ENCODE measurements at places on chromosomes 1 and 21. TPM values are rescaled to one million over a fixed set of nuclear protein-coding genes. Genes with fewer than 3 reads are reported as not detected.
A peak's percentile ranks its signal among the peaks of the same experiment; 100 is the strongest.

The LCE1A gene
- polyA plus RNA-seq = not detected

The NTNG1 gene
- polyA plus RNA-seq = 7.7 TPM

The NES gene
- polyA plus RNA-seq = 44.3 TPM

The MMEL1 gene
- polyA plus RNA-seq = 8.5 TPM

The GJA9 gene
- polyA plus RNA-seq = not detected

The CR2 gene
- polyA plus RNA-seq = 0.28 TPM

The AJAP1 gene
- polyA plus RNA-seq = 2.7 TPM

The CA14 gene
- polyA plus RNA-seq = 0.41 TPM

The HEATR1 gene
- polyA plus RNA-seq = 2.9 TPM

The IFI44 gene
- 21.9 TPM for polyA plus RNA-seq

GRCh38 chr1:212256369-212256768 lies 28.8 kb upstream of the PPP2R5A start:
- H3K4me3 ChIP-seq = no peak overlapping the region
- no peaks in the 10 kb centered on the region for H3K27me3 ChIP-seq
- H3K36me3 ChIP-seq = no peaks in the 10 kb centered on the region
- no peak overlapping the region for H3K27ac ChIP-seq
- no peaks in the 10 kb centered on the region for H3K4me1 ChIP-seq
- no peak for DNase-seq

- no peaks in the 10 kb centered on the region for H3K27me3 ChIP-seq
- H3K4me3 ChIP-seq = no peak overlapping the region
- H3K4me1 ChIP-seq = no peaks in the 10 kb centered on the region
These were observed 21.8 kb downstream of the LURAP1 start for GRCh38 chr1:46224966-46225365.

DNA sequence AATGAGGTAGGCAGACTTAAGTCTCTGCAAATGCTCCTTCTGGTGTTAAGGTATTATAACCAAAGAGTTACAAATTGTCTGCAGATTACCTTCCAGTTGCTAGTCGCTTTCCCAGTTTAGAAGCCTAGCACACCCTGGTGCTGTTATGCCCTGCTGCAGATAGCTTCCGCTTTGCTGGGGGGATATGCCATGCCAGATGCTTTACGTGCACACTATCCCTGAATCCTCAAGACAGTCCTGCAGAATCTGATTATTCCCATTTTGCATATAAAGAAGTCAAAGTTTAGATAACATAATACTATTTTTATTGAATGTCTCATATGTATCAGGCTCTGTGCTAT lies 166.5 kb downstream of the DHRS3 start:
- no peak overlapping the region for H3K27ac ChIP-seq
- no peak overlapping the region for H3K4me3 ChIP-seq
- DNase-seq = no peak
- no peaks in the 10 kb centered on the region for H3K27me3 ChIP-seq

GRCh38 chr1:53590531-53591515 lies 131.6 kb downstream of the DMRTB1 start:
- H3K36me3 ChIP-seq = no peaks in the 10 kb centered on the region
- H3K27ac ChIP-seq = no peak overlapping the region
- H3K4me3 ChIP-seq = no peak overlapping the region
- H3K27me3 ChIP-seq = no peaks in the 10 kb centered on the region

- H3K36me3 ChIP-seq = no peaks in the 10 kb centered on the region
- peak; percentile 33 for DNase-seq
- no peak overlapping the region for H3K4me3 ChIP-seq
- H3K27me3 ChIP-seq = no peaks in the 10 kb centered on the region
- H3K4me1 ChIP-seq = peaks cover 17% of the 10 kb centered on the region
These were observed 3.7 kb upstream of the FABP3 start for GRCh38 chr1:31376375-31377134.

- H3K27ac ChIP-seq = no peak overlapping the region
- no peaks in the 10 kb centered on the region for H3K27me3 ChIP-seq
- H3K4me1 ChIP-seq = no peaks in the 10 kb centered on the region
- no peaks in the 10 kb centered on the region for H3K36me3 ChIP-seq
These were observed 7.0 kb downstream of the LRRC3 start for GRCh38 chr21:44462086-44462833.

- no peaks in the 10 kb centered on the region for H3K27me3 ChIP-seq
- no peak overlapping the region for H3K4me3 ChIP-seq
- H3K4me1 ChIP-seq = no peaks in the 10 kb centered on the region
- H3K27ac ChIP-seq = peak overlapping the region; percentile 80
- H3K36me3 ChIP-seq = no peaks in the 10 kb centered on the region
- no peak for DNase-seq
These were observed 53.8 kb downstream of the NGF start for GRCh38 chr1:115284209-115284608.

DNA sequence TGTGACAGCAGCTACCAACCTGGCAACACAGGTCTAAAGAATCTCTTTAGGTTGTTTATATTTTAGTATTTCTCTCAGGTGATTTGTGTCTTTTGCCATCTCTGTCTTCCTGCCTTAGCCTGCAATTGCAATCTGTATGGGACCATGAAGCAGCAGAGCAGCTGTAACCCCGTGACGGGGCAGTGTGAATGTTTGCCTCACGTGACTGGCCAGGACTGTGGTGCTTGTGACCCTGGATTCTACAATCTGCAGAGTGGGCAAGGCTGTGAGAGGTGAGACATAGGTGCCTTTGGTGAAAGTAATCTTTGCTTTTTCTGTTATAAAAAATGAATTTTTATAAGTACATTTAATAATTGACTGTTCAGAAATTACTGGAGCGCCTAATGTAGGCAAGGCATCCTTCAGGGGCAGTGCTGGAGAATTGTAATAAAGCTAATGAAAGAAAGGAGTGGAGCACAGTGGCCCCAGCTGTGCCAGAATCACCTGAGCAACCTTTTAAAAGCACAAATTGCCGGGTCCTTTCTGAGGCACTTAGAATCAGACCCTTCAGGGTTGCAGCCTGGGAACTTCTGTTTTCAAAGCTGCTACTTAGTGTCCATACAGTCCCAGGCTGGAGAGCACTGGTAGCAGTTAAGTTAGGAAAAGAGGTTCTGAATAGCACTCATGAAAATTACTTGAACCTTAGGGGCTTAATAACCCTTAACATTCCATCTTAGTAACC lies 60.6 kb upstream of the LAMC2 start:
- DNase-seq = no peak
- H3K27ac ChIP-seq = no peak overlapping the region
- H3K36me3 ChIP-seq = peaks cover 64% of the 10 kb centered on the region

DNA sequence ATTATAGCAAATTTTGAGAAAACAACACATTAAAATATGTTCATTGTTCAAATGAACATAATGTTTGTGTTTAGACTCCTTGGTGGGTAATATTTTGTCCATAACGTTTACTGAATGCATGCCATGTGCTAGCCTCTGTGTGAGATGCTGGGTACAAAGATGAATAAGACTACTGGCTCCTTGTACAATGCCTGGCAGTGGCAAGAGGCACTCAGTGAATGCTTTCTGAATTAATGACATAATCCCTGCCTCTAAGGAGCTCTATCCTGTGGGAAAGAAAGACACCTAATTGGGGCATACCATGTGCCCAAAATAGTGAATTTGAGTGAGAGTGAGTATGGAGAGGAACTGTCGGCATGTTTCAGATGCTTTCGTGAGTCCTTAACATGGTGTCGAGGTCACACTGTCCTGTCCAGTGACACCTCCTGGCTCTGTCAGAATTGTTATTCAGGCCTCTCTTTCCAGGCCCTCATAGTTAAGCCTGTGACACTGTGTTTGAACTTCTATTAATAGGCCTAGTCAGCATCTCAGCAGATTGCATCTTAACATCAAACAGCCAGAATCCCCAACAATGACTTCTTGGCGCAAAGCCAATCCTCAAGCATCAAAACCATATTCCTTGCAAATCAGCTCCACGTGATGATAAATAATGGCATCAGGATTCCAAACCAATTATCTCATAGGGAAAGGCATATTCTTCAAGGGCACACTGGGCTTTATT lies 32.8 kb upstream of the S1PR1 start:
- DNase-seq = no peak
- no peak overlapping the region for H3K4me3 ChIP-seq
- H3K27me3 ChIP-seq = no peaks in the 10 kb centered on the region
- H3K36me3 ChIP-seq = no peaks in the 10 kb centered on the region
- H3K27ac ChIP-seq = no peak overlapping the region
- H3K4me1 ChIP-seq = no peaks in the 10 kb centered on the region

GRCh38 chr21:34580181-34580700 lies 34.7 kb downstream of the RCAN1 start:
- no peak overlapping the region for H3K27ac ChIP-seq
- DNase-seq = no peak
- no peaks in the 10 kb centered on the region for H3K4me1 ChIP-seq
- H3K36me3 ChIP-seq = no peaks in the 10 kb centered on the region

- no peak for DNase-seq
- no peaks in the 10 kb centered on the region for H3K36me3 ChIP-seq
- H3K4me1 ChIP-seq = no peaks in the 10 kb centered on the region
These were observed 63.3 kb downstream of the FGGY start for GRCh38 chr1:59360170-59360569.

DNA sequence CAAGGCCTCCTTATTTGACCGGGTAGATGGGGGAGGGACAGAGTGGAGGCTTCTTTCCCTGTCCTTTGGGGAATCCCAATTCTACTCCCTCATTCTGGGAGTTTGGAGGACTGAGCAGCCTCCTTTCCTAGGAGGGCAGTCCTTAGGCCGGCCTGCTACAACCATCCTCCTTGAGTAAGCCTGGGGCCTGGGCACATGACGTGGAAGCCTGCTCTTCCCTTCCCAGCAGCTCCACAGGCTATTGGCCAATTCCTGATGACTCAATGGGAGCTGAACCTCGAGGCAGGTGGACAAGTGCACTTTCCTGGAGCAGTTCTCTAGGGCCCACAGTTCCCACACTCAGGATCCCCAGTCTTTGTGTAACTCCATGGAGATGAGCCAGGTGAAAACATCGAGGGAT lies 3.1 kb downstream of the KCNA10 start:
- H3K27ac ChIP-seq = no peak overlapping the region
- H3K4me3 ChIP-seq = no peak overlapping the region
- no peaks in the 10 kb centered on the region for H3K36me3 ChIP-seq

GRCh38 chr1:12539320-12539704 lies 78.7 kb downstream of the DHRS3 start:
- no peaks in the 10 kb centered on the region for H3K27me3 ChIP-seq
- H3K27ac ChIP-seq = no peak overlapping the region
- H3K4me1 ChIP-seq = no peaks in the 10 kb centered on the region
- no peak for DNase-seq
- H3K36me3 ChIP-seq = no peaks in the 10 kb centered on the region

DNA sequence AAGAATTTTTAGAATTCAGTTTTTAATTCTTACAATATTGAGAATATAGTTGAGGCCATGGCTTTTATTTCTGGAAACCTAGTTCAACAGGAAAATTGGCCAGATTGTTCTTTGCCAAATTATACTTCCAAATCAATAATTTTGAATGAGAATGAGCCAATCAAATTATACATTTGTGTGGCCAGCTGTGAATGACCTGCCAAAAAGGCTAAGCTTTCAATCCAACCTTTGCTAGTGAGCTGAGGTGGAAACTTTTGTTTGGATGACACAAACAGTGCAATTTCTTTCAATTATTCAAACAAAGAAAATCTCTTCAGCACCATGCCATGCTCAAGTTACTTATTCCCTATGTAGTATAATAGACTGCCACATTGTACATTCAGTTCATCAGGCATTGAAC lies 167.8 kb downstream of the PATJ start:
- peaks cover 38% of the 10 kb centered on the region for H3K36me3 ChIP-seq
- H3K27me3 ChIP-seq = no peaks in the 10 kb centered on the region
- H3K4me1 ChIP-seq = no peaks in the 10 kb centered on the region
- no peak for DNase-seq
- H3K4me3 ChIP-seq = no peak overlapping the region

All from kidney (tissue), 22 donors.